ENCODE measurements at places on chromosomes 5 and 9. TPM values are rescaled to one million over a fixed set of nuclear protein-coding genes. Genes with fewer than 3 reads are reported as not detected.

IL4 gene
- total RNA-seq = not detected

SSBP2 gene
- total RNA-seq = 6.8 TPM

PCDHGB7 gene
- 1.3 TPM for total RNA-seq

LIFR gene
- total RNA-seq = 2.1 TPM

NRG2 gene
- 0.08 TPM for total RNA-seq

SAPCD2 gene
- total RNA-seq = 4.0 TPM

NUTM2G gene
- not detected for total RNA-seq

ADGRD2 gene
- total RNA-seq = not detected

Data from hair follicular keratinocyte (primary cell).